Head of caudate nucleus (tissue), 42 donors: ENCODE measurements at places on chromosomes 7 and 10.

DNA sequence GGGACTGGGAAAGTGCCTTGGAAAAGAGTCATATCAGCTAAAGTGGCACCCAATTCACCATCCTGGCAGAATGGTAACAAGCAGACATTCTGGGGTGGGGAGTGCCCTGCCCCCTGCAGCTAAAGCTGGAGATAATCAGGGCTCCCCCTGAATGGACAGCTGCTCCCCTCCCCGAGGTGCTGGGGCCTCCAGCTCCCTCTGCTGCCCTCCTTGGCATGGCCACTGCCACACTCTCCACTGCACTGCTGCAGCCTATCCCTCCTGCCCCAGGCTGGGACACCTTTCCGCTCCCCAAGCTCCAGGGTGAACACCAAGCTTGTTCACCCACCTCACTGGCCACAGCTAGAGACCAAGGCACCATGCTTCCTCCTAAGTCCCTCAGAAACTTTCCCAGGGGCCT, 9.8 kb upstream of the PARD3 start:
- DNase-seq, result no peak

GRCh38 chr10:77887631-77888355, 38.8 kb downstream of the DLG5 start:
- no peak for DNase-seq

GRCh38 chr10:97363071-97363470, 28.5 kb upstream of the FRAT2 start:
- DNase-seq, result no peak

- peak; percentile 46 for DNase-seq
Measured at GRCh38 chr7:25069900-25070443, 55.1 kb downstream of the CYCS start.

GRCh38 chr7:35777121-35777520, 23.7 kb upstream of the SEPTIN7 start:
- DNase-seq, result no peak

- DNase-seq, result no peak
Measured at GRCh38 chr7:87658553-87658952, 30.4 kb downstream of the RUNDC3B start.

DNA sequence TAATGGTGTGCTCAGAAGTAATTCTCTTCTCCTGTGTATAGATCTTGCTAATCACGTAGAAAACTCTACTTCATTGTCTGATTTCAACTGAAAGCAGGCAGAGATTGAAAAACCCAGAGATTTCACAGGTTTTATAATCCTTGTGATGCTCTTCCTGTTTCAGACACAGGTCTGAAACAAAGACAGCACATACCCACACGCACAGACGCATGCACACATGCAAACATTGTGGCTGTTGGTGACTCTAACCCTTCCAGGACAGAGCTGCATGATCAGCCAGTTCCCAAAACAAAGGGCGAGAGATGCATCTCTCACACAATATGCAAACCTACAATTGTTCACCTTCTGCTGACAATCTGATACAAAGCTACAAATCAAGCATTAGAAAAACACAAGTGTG, 11.1 kb upstream of the TFEC start:
- DNase-seq, result no peak

GRCh38 chr7:90269163-90269562, 24.2 kb downstream of the CFAP69 start:
- DNase-seq, result no peak

GRCh38 chr10:47024399-47025252, 113.4 kb downstream of the PTPN20 start:
- peak; percentile 75 for DNase-seq

GRCh38 chr7:999149-999879, 16.3 kb downstream of the CYP2W1 start:
- no peak for DNase-seq

DNA sequence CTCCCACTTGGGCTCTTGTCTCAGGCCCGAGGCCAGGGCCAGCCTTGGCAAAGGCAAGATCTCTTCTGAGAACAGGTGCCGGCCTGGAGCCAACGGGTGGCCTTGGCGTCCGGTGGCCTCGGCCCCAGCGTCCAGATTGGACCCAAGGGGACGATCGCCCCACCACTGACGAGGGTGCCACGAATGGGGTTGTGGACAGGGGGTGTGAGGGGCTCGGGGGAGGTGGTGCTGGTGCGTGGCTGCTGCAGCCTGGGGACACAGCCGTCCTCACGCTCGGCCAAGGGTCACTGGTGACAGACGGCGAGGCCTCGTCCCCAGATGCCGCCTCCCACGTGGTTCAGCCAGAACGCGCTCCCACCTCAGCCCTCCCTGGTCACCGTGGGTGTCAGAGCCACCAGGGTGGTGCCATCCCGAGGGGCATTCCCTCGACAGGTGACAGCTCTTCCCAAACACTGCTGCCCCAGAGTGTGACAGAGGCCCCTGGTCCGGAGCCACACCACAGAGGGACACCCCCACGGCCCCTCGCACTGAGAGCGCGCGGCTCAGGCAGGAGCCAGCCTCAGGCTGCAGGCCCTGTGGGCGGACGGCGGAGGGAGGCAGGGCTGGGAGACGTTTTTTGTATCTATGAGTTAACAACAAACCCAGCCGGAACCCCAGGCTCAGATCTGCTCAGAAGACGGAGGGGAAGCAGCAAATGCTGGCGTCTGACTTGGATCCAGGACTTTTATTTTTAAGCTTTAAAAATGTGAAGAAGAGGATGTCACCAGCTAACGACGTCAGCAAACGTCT, 18.5 kb upstream of the CFAP46 start:
- no peak for DNase-seq

DNA sequence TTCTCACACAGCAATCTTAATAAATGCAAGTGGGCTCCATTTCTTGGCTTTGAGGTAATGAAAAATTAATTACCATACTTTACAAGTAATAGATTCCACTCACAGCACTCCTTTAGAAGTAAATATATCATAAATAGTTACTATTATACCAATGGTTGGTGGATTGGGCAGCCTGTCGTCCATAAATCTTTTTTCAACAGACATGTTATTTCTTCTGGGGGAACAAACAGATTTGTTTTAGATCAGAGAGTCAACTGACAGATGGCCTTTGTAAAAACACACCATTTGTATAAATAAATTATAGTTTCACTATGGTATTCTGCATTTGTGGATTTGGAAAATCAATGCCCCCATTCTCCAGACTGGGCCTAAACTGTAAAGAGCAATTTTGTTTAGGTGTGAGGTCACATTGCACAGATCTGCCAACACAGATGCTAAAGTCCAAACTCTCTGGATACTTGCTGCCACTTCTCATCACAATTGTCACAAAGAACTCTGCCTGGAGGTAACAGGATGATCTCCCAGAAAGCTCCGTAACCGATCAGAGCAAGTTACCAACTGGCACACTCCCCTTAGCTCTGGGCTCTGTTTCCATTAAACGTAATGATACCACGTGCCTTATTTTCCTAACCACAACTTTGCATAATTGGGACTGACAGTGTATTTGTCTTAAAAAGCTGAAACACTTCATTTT, 4.5 kb upstream of the MACROH2A2 start:
- no peak for DNase-seq
